SJCRH30 (cell line): ENCODE measurements at places on chromosomes 4 and X. TPM values are rescaled to one million over a fixed set of nuclear protein-coding genes. Genes with fewer than 3 reads are reported as not detected.

GRCh38 chr4:41287852-41288251, 31.1 kb downstream of the UCHL1 start:
- no peak for DNase-seq

DNA sequence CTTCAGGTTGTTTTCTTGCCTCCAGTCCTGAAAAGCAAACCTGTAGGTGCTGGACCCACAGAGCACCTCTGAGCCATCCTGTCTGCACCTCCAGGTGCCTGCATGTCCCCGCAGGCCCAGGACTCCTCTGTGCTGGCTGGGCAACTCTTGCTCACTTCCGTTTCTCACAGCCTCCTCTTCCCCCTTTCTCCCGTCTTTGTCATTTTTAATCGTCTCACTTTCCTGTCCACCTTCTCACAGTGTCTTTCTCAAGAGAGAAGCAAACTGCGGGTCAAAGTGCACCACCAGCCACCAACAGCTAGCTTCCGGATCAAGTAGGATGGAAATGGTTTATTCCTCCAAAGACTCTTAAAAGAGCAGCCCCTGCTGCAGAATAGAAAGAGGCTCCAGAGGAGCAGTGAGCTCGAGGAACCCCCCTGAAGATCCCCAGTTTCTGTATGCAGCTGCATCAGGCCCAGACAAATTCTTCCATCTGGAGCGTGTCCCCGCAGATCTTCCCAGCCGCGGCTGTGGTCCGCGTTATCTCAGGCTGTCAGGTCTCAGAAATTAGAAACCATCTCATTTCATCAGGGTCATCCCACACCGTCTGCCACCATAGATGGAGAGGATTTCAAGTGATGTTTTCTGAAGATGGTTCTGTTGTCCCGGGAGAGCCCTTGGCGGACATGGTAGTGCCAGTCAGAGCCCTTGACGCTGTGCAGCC, 87.7 kb downstream of the FHDC1 start:
- DNase-seq: no peak

GRCh38 chr4:106422766-106423165, 54.2 kb upstream of the GIMD1 start:
- DNase-seq: no peak

DNA sequence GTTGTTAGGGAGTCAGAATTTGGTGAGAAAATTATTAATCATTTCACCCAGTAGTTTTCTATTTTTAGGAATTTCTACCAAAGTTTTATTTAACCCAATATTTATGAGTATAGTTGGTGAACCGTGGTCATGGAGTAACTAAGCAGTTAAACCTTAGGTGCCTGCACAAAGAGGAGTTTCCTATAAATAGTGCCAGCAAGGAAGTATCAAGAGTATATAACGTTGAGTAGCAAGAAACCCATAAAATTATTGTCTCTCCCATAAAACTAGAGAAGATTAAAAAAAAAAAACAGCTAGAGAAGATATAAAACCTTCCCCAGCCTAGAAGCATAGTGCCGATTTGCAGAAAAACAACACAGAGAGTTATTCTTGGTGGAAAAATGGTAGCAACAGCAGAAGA, 158.9 kb downstream of the PRDM5 start:
- DNase-seq: no peak

- DNase-seq: no peak
Measured at GRCh38 chr4:94571298-94571697, 119.6 kb downstream of the PDLIM5 start.

DNA sequence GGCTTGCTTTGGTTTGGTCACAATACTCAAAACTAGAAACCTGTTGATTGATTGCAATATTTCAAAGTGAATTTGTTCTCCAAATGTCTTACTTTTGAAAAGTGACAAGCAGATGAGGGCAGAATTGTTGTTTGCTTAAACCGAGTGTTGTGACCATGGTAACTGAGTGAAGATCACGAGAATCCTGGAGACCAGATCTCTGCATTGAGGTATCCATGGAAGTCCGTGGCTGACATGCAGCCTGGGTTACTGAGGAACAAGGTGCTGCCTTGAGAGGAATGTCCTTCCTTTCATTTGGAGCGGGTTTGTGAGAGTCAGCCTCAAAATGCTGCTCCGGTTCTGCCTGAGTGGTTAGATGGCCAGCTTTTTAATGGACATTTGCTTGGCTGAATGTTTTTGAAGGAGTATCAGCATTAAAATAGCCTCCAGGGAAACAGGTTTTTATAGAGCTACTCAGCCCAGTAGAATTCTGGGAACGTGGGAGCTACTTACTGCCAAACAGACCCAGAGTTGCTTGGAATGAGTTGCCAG, 31.3 kb downstream of the NYX start:
- no peak for DNase-seq

The ZAR1 gene
- total RNA-seq: 0.10 TPM in 1 of 2 replicates, not detected in the other
